Fibroblast of upper back skin (primary cell): ENCODE measurements at places on chromosomes 1 and 21.

- no peak for DNase-seq
Observed at GRCh38 chr1:110205156-110205555, 5.0 kb upstream of the KCNC4 start.

GRCh38 chr1:161266202-161266601 is 7.7 kb downstream of the PCP4L1 start:
- no peak for DNase-seq

- peak; percentile 20 for DNase-seq
Observed at GRCh38 chr1:180643693-180644092, 11.9 kb downstream of the XPR1 start.

DNA sequence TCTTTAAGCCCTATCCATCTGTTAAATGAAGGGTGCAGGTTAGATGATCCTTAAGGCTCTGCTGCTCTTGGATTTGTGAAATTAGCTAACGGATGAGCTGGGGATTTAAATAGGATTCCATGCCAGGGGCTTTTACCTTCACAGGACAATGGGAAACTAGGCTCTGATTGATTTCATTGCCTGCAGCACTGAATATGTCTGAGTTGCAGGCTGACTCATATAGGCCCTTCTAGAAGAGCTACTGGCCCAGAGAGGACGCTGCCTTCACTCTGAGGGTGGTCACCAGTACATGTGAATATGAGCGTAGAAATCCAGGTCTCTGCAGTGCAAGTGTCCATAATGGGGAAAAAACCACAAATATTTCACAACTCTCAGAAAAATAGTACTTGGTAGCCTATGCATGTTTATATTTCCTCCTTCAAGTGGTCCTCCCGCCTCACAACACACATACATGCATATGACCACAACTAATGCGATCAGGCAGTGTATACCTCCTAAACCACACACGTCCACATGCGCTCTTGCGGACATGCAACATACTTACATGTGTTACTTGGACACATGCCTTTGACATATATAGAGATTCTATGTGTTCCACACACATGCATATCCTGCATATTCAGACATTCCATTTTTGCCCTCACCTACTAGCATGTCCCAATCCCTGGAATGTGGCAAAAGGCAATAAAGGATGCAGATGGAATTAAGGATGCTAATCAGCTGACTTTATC is 233.8 kb upstream of the JUN start:
- peak; percentile 76 for DNase-seq

DNA sequence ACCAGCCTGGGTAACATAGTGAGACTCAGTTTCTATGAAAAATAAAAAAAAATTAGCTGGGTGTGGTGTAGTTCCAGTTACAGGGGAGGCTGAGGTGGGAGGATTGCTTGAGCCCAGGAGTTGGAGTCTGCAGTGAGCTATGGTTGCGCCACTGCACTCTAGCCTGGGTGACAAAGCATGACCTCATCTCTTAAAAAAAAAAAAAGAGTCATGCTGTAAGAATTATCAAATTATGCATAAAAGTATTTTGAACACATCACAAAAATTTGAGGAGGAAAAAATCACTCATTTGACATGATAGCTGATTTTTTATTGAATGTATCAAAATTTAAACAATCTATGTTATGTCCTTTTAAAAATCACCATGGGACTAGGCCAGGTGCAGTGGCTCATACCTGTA is 17.8 kb downstream of the CCDC30 start:
- DNase-seq, result no peak

GRCh38 chr1:157097692-157098091 is 1.9 kb downstream of the ETV3L start:
- no peak for DNase-seq

GRCh38 chr1:76352741-76353435 is 278.3 kb downstream of the ST6GALNAC3 start:
- no peak for DNase-seq

DNA sequence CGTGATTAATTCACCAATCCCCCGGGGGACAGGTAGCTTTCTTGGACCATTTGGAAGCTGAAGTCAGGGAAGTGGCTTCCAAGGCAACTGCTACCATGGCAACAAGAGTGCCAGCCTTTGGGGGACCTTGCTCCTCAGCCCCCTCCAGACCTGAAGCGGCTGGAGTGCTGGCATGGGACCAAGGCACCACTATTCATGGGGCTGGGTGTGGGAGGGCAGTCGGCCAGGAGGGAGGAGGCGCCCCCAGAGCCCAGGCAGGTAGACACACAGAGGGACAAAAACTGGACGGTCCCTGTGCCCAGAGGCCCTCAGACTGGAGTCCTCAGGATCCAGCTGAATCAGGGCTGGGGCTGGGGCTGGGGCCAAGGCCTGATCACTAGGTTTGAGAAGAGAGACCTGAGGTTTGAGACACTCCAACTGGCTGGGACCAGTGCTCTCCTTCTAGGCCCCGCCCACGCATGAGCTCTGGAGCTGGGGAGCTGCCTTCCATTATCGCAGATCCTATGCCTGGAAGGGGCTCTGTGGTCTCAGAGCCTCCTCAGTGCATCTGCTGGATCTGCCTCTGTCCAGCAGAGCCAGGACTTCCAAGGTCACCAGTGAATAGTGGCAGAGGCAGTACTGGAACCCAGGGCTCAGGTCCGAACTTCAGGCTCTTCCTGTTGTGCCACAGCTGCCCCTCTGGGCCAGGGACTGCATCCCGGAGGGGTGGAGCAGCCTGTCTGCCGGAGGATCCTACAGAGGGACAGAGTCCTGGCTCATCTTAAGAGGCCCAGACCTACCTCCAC is 3.3 kb upstream of the KNCN start:
- DNase-seq, result no peak

GRCh38 chr21:29939924-29940275 is at the start of gene GRIK1:
GRIK1 (minus strand) TSS chr21:29939996.
- DNase-seq, result no peak

DNA sequence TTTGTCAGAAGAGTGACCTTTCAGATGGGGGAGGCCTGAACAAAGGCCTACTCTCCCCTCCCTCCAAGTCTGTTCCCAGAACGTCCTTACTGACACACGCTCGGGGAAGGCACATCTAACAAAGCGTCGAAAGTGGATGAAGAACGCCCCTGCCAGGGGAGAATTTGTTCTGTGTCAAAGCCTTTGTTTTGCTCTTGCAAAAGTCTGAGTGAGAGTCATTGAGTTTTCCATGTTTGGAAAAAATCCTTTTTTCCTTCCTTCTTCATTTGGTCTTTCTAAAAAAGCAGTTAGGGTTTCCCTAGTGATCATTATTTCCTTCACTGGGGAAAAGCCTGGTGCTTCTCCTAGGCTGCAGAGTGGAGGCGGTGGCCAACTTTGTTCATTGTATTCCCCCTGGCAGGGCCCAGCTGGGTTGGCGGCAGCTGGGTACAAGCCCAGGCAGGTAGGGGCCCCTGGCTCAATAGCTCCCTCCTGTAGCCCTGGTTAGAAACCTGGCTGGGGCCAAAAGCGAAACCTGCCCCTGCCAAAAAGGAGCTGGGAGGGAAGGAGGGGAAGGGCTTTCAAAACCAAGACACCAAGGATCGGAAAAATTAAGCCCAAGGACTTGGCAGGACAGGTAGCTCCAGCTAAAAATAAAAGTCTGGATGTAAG is 81.1 kb downstream of the ITPKB start:
- no peak for DNase-seq

GRCh38 chr1:4219826-4220225 is 319.8 kb upstream of the C1orf174 start:
- no peak for DNase-seq

GRCh38 chr1:11354893-11355553 is 82.0 kb downstream of the UBIAD1 start:
- DNase-seq, result no peak

DNA sequence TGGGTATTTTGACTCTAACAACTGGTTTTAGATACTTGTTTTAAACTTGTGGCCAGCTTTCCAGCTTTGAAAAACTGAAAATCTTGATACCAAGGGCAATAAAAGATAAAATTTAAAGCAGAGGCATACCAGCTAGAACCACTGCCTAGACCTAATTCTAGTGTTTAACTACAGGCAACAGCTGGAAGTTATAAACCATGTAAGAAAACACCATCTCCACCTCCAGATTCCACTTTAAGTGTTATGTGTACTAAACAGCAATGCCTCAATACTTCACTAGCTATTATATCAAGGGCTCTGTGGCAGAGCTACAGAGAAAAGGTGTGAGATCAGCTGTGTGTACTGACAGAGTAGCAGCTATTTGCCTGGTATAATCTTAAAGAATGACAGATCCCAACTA is 69.5 kb downstream of the LPAR3 start:
- DNase-seq, result no peak

DNA sequence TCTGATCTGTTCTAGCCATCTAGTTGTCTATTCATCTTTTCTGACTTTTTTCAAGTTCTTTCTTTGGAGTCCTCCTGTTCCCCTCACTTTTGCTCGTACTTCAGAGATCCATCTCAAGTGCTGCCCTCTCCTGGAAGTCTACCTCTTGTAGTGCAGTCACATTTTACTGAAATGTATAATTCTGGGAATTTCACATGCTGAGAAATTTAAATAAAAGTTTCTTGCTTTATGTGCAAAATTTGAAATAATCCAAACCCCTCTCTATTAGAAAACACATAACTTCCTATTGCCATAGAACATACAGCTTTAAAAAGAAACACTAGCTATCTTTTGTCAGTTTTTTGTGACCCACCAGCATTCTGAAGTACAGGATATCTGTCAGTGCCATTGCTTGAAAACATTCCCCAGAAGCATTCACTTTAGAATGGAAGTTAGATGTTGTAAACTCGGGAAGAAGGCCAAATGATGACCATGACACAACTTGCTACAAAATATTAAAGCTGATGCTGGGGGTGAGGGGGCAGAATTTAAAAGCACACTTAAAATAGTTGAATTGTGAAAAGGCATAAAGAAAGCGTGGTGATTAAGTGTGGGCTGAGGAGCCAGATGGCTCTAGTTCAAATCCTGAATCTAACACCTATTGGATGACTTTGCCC is 22.0 kb downstream of the RLF start:
- DNase-seq, result peak; percentile 8

DNA sequence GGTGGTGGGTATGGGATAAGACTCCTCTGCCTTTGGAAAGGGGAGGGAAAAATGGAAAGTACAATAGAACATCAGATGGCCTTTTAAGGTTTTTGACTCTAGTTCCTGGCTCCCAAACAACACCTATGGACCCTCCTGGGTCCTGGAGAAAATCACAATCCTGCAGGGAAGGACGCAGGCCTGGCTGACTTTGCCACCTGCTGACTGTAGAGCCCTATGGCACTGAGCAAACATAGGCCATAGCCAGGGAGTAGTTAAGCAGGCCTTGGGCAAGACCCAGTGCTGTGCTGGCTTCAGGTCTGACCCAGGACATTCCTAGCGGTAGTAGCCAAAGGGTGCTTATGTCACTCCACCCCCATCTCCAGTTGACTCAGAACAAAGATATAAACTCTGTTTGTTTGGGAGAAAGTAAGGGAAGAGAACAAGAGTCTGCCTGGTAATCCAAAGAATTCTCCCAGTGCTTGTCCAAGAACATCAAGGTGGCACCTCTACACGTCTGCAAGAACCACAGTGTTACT is 149.0 kb downstream of the SLC44A5 start:
- DNase-seq, result no peak

DNA sequence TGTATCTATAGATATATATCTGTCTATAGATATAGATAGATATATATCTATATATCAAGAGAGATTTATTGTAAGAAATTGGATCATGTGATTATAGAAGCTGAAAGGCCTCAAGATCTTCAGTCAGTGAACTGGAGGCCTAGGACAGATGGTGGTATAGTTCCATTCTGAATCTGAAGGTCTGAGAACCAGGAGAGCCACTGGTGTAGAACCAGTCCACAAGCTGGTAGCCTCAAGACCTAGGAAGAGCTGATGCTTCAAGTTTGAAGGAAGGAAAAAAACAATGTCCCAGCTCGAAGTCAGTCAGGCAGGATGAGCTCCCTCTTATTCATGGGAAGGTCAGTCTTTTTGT is 213.2 kb upstream of the JUN start:
- DNase-seq, result no peak

DNA sequence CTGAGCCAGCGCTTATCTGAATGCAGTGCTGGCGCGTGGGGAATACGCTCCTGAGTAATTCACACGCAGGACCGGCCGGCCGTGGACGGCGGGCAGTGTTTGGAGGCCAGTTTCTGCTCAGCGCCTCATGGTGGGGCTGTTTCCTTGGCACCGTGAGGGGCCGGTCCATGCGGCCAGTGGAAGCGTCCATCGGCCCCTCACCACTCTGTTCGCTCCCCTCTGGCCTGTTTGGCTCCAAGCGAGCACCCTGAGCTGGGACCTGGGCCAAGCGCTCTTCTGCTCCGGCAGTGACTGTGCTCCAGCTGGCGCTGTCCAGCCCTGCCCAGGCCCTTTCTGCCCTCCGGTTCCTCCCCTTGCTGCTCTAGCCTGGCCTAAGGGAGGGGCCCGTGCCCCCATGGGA is 16.3 kb upstream of the PLCH2 start:
- no peak for DNase-seq
